ENCODE measurements at places on chromosomes 12 and 14.

GRCh38 chr12:108040947-108041346 is 88.1 kb upstream of the WSCD2 start:
- DNase-seq = no peak
- no peaks in the 10 kb centered on the region for H3K4me1 ChIP-seq
- no peak overlapping the region for H3K4me3 ChIP-seq
- no peak overlapping the region for H3K27ac ChIP-seq

- H3K27ac ChIP-seq = peak overlapping the region; percentile 20
- no peaks in the 10 kb centered on the region for H3K27me3 ChIP-seq
- H3K4me3 ChIP-seq = peak overlapping the region; percentile 18
- peaks cover 76% of the 10 kb centered on the region for H3K4me1 ChIP-seq
- no peaks in the 10 kb centered on the region for H3K36me3 ChIP-seq
- peak; percentile 79 for DNase-seq
Observed at GRCh38 chr12:79927772-79928474, 7.0 kb downstream of the PPP1R12A start.

DNA sequence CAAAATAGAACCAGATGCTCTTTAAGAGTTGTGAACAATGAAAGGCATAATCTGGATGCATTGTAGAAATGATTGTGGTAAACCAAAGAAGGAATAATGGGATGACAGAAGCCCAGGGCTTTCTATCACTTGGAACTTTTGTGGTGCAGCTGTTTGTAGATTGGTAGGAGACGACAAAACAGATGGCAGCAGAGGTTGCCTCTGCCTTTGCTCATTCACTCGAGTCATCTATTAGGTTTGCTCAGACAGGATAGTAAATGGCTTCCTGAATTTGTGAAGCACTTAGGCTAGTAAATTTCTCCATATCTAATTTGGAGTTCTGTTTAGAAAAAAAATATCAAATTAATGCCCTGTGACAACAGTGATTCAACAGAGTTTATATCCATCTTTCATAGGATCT is 78.4 kb downstream of the FGD4 start:
- H3K4me3 ChIP-seq = no peak overlapping the region
- no peaks in the 10 kb centered on the region for H3K36me3 ChIP-seq
- H3K27ac ChIP-seq = no peak overlapping the region

GRCh38 chr14:58305730-58306129 is 7.4 kb downstream of the ARID4A start:
- DNase-seq = no peak
- peaks cover 13% of the 10 kb centered on the region for H3K36me3 ChIP-seq
- peaks cover 47% of the 10 kb centered on the region for H3K4me1 ChIP-seq
- no peak overlapping the region for H3K4me3 ChIP-seq

GRCh38 chr14:55255979-55256378 is 15.2 kb upstream of the FBXO34 start:
- H3K36me3 ChIP-seq = no peaks in the 10 kb centered on the region
- no peaks in the 10 kb centered on the region for H3K4me1 ChIP-seq
- H3K27ac ChIP-seq = no peak overlapping the region

GRCh38 chr12:102673606-102674005 is 193.2 kb upstream of the IGF1 start:
- DNase-seq = no peak
- H3K27me3 ChIP-seq = peaks cover 38% of the 10 kb centered on the region
- H3K4me3 ChIP-seq = no peak overlapping the region
- H3K36me3 ChIP-seq = no peaks in the 10 kb centered on the region
- H3K27ac ChIP-seq = no peak overlapping the region

- no peaks in the 10 kb centered on the region for H3K4me1 ChIP-seq
- no peak for DNase-seq
- H3K27me3 ChIP-seq = no peaks in the 10 kb centered on the region
- no peak overlapping the region for H3K27ac ChIP-seq
- H3K36me3 ChIP-seq = no peaks in the 10 kb centered on the region
Observed at GRCh38 chr14:50953502-50953901, 9.2 kb upstream of the PYGL start.

DNA sequence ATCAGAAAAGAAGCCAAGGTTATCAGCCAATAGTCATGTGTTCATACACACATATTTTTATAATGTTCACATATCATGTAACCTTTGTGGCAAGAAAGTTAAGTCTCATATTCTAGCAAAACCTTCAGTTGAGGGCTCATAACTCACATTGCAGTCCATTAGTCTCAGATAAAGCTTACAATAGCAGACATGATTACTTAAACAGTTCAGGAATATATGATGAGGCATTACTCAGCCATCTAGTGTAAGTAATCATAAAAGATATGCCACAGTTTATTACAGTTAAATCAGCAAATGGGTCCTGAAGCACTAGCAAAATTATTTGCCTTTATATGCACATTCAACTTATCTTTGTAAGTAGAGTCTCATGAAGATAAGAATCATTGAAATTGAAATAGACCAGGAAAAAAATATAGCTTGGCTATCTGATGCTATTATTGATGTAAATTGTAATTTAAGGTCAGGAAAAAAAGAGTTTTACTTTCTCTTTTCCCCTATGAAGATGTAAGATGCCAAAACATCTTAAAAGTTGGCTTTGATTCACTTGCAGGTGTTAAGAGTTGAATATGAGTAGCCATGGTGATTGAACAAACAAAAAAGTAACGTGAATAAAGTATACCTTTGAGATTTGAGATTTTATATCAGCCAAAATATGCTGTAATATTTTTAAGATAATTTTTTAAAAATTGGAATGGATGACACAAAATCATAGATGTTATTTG is 537.0 kb downstream of the SLC6A15 start:
- no peak overlapping the region for H3K27ac ChIP-seq
- no peaks in the 10 kb centered on the region for H3K36me3 ChIP-seq
- no peaks in the 10 kb centered on the region for H3K4me1 ChIP-seq

GRCh38 chr14:64954491-64955240 is 12.1 kb upstream of the GPX2 start:
- H3K27me3 ChIP-seq = no peaks in the 10 kb centered on the region
- peaks cover 7% of the 10 kb centered on the region for H3K36me3 ChIP-seq
- H3K4me3 ChIP-seq = no peak overlapping the region

DNA sequence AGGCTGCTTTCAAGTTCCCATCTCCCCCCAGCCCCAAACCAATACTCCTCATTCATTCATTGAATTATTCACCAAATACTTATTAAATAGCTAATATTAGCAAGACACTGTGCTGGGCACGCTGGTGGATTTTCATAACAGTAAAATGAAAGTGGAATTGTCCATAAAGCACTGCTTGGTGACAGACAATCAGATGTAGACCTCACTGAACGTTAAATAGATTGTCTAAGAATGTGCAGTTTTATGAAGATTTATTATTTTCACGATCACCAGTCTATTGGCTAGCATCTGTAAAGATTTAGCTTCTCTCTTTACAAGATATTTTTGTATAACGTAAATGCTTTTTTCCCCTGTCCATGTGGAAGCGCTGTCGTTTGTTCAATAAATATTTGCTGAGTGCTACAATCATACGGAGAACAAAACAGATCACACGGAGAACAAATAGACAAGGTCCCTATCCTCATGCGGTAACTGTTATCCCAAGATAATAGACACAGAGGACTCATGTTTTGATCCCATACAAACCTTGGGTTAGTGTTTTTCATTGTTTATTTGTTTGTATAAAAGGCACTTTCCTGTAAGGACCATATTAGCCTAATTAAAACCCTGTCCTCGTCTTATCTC is 397.6 kb downstream of the BCAT1 start:
- H3K36me3 ChIP-seq = no peaks in the 10 kb centered on the region
- no peak overlapping the region for H3K27ac ChIP-seq
- H3K4me3 ChIP-seq = no peak overlapping the region
- no peaks in the 10 kb centered on the region for H3K4me1 ChIP-seq

DNA sequence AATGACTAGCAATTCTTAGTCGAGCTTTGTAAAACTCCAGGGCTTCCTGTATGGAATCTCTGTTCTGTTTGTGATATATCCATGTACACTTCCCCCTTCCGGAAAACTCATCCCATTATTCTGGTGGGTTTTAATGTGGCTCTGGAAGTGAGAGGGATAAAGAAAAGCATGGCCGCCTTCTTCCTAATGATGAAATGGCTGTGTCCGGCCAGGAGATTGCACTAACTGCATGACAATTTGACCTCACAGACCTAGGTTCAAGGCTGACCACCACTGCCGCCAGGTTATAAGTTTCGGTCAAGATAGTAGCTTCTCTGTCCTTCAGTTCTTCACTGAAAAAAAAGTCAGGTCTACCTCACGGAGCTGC is 41.0 kb upstream of the NPAS3 start:
- DNase-seq = no peak
- H3K4me3 ChIP-seq = no peak overlapping the region
- H3K36me3 ChIP-seq = no peaks in the 10 kb centered on the region
- H3K27me3 ChIP-seq = no peaks in the 10 kb centered on the region
- H3K4me1 ChIP-seq = no peaks in the 10 kb centered on the region

GRCh38 chr14:74506411-74506851 is 12.9 kb downstream of the ISCA2 start:
- H3K4me3 ChIP-seq = no peak overlapping the region
- H3K27ac ChIP-seq = no peak overlapping the region
- H3K27me3 ChIP-seq = peaks cover 2% of the 10 kb centered on the region
- no peaks in the 10 kb centered on the region for H3K36me3 ChIP-seq
- peaks cover 16% of the 10 kb centered on the region for H3K4me1 ChIP-seq
- no peak for DNase-seq

- peaks cover 5% of the 10 kb centered on the region for H3K27me3 ChIP-seq
- peaks cover 9% of the 10 kb centered on the region for H3K4me1 ChIP-seq
- no peak for DNase-seq
- peak overlapping the region; percentile 83 for H3K4me3 ChIP-seq
Observed at GRCh38 chr14:59918824-59919569, 947 bp upstream of the LRRC9 start.

Data from naive thymus-derived CD8-positive, alpha-beta T cell (primary cell).